Non-pigmented ciliary epithelial cell (primary cell): ENCODE measurements at places on chromosomes 1 and 21.

DNA sequence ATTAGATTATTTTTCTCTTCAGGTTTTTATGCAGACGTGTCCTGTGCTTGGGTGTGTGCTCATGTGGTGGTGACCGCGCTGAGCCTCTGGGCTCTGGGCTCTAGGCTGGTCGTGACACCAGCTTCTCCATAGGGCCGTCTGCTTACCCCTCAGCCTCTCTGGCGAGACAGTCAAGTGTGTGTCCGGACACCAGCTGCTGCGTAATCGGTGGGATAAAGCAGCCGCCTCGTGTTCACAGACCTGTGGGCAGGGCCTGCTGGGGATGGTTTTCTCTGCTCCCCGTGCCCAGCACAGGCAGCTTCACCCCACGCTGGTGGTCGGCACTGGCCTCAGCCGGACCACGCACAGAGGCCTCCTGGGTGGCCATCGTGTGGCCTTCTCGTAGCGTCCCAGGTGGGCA, 33.6 kb upstream of the DIP2A start:
- no peak for DNase-seq

- DNase-seq = no peak
Observed at GRCh38 chr1:48069662-48070395, 72.6 kb upstream of the TRABD2B start.

DNA sequence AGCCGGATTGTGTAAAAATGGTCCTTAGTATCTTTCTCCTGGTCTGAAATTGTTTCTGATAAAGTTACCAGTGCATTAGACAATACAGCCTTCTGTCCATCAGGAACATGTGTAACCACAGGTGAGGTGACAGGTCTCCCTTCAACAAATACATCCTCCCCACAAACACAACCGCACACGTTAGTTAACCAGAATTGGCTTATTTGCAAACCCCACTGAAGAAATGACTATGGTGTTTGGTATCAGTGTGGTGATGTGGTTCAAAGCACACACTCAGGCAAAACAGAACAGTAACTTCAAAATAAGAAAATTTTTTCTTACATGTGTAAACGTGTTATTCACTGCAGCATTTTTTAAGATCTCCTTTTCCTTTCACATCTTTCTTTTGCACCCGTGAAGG, 517.2 kb upstream of the NR5A2 start:
- DNase-seq = no peak

GRCh38 chr1:40820911-40821693, 37.5 kb downstream of the KCNQ4 start:
- no peak for DNase-seq

DNA sequence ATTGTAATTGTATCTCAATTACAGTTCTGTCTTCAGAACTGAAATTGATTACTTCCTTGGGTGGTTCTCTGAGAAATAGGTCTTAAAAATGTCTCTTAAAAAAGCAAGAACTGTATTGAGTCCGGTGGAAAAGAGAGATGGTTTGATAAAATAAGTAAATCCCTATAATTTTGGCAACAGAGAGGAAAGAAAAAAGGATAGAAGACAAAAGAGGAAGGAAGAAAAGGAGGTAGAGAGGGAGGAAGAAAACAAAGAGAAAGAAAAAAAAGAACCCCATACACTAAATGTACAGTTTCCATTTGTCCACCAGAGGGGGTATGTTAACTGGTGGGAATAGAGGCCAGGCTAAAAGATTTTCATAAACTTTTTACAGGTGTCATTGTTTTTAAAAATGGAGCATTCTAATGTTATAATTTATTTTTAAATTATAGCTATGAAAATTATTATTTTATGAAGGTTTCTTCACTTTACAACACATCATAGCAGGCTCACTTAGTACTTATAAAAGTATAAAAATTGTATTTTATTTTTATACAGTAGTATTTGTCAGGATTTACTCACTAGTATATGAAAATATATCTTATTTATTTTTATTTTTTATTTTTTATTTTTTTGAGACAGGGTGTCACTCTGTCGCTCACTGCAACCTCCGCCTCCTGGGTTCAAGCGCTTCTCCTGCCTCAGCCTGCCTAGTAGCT, 2.1 kb upstream of the UBE2T start:
- no peak for DNase-seq

DNA sequence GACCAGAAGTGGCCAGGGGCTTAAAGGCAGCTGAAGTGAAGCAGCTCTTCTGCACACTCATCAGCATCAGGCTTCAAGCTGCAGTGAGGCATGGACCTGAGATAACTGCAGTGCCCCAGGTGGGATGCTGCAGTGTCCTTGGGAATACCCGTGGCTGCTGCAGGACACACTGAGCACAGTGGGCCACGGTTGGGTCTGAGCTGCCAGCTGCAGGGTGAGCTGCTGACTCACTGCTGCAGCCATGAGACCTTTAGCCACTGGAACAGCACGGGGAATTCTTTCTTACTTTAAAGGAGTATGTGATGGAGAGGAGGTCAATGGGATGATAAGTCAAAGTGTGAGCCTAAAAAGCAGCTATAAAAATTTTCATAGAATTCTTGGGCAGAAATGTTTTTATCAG, 102.1 kb downstream of the XCL2 start:
- DNase-seq = no peak

DNA sequence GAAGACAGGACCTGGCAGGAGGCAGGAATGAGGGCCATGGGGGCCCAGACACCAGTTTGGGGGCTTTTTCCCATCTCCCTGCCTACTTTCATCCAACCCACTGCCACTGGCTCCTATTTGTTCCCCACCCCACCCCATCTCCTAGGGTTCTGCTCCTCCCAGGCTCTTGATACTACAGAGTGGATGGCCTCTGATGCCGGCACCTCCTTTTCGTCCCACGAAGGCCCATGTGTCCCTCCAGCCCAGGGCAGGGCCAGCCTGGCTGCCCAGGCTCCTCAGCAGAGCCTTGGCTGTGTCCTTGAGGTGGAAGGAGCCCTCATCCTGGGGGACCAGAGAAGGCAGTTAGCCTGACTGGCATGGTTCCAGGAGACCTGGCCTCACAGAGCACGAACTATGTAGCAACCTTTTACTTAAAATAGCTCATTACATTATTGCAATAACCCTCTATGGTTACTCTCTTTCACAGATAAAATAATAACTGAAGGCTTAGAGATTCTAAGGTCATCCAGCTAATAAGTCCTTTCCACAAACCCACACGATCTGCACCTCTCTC, 3.5 kb downstream of the POMGNT1 start:
- DNase-seq = no peak

- peak; percentile 17 for DNase-seq
Observed at GRCh38 chr1:48572646-48573258, 100.7 kb upstream of the SPATA6 start.

GRCh38 chr1:79133774-79134364, 127.3 kb upstream of the ADGRL4 start:
- no peak for DNase-seq

GRCh38 chr1:180594723-180595122, 36.0 kb downstream of the OVAAL start:
- no peak for DNase-seq

- no peak for DNase-seq
Observed at GRCh38 chr1:17329610-17330009, 21.6 kb downstream of the PADI4 start.

DNA sequence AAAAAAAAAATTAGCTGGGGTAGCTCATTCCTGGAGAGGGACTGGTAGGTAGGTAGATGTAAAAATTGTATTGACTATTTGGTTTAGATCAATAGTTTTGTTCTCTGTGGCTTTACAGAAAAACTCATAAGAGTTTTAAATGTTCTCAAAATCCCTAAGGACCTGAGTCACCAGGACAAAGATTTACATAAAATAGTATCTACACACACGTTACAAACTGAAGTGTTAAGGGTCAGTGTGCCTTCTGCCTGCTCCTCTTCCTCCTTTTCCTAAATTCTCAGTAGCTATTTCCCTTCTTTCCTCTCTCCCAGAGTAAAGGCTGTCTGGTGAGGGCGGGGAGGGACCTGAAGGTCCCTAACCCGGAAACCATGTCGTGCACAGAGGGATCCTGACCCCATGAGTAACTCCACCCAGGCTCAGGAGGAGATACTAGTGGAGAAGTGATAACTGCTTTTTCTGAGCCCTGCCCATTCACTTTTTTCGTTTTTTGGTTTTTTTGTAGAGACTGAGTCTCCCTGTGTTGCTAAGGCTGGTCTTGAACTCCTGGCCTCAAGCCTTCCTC, 8.1 kb downstream of the PLEKHM2 start:
- no peak for DNase-seq

GRCh38 chr1:53971718-53972117, 25.6 kb downstream of the LRRC42 start:
- no peak for DNase-seq

- no peak for DNase-seq
Observed at GRCh38 chr1:224162768-224163167, 20.3 kb upstream of the DEGS1 start.

DNA sequence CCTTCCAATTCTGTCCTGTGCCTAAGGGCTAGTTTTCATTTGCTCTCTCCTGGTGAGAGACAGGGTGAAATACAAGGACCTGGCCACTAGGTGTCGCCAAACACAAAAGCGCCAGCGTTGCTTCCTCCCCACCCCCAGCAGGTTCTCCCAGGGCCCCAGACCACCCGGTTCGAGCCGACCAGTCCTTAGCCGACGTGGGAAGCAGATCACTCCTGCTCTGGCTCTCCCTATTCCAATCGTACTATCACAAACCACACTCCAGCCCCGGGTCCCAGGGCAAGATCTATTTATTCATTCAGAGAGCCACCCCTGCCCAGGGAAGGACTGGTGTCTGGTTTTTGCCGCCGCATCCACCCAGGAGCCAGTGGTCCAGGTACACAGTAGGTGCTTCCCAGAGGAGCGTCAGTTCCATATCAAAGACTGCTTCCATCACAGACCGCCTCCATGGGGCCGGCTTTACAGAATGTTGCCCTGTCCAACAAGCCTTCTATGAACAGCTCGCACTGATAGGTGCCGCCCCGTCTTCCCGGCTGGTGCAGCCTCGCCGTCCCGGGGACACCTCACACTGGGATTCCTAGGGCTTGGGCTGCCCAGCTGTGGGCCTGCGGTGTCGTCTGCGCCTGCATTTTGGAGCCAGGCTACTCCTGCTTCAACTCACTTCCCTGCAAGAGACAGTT, 35.0 kb downstream of the CTNNBIP1 start:
- DNase-seq = peak; percentile 24

DNA sequence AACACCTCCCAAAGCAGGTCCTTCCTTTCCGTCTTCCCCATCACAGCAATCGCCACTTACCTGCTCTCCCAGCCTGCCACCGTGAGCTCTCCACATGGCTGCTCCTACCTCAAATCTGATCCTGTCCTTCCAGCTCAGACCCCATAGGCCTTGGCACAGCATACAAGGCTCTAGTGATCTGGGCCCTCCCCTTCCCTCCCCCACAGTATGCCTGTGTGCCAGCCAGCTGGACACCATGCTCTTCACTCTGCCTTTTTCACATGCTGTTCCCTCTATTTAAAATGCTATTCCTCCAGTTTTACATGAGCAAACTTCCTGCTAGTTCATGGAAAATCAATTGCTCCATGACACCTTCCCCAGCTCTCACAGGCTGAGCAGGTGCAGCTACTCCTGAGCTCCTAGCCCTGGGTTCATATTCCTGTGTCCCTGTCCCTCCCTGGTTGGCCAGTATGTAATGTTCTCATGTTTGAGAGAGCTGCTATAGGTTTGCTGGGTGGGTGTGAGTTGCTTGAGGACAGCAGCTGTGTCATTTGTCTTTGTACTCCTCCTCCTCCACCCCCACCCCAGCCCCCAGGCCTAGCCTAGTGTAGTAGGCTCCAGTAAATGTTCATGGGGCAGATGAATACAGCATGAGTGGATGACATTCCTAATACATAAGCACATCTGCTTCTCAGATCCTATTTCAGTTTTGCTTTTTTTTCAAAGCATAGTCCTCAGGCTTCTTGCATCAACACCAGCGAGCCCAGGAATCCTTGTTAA, 6.3 kb upstream of the TNNT2 start:
- DNase-seq = peak; percentile 82

DNA sequence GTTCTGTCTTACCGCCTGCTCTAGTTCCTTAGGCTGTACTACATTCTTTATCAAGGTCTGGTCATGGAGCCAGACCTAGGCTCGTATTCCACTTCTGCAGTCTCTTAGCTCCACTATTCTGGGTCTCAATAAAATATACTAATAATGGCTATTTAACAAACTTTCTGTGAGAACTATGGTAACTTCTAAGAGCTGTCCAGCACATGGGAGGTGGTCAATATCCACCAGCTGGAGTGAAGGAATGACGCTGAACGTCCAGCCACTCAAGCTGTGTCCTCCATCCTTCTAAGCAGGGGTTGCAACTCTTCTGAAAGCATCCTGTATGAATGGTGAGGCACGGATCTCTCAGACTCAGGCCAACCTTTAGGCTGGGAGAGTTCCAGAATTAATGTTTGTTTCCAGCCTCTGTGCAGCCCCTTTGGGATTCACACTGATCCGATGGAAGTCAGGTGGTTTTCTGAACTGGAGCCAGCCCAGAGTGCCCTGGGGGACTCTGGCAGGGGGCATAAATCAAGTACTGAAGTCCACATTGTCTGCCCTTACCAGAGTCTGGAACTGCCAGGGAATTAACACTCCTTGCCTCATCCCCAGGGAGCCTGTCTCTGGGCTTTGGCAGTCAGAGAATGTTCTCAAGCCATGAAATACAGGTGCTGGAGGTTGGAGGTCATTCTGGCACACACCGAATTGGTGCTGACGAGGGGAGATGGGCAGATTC, 57.4 kb downstream of the BRINP2 start:
- no peak for DNase-seq

DNA sequence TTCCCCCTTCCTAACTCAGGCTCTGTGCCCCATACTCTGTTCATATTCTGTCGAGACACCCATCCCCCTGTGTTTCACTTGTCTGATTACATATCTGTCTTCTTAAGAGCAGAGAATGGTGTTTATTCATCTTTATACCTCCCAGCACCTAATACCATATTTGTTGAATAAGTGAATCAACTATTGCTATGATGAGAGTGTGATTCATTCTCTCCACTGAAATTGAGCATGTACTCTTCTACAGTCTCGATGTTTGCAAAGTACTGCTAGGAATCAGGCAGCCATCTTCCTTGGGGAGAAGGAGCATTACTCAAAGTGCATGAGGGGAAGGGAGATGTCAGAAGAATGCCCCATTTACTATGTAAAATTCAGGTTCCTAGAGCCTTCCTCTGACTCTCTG, 27.0 kb downstream of the TBX15 start:
- no peak for DNase-seq

- DNase-seq = no peak
Observed at GRCh38 chr1:166182281-166182680, 15.5 kb upstream of the FAM78B start.

- DNase-seq = no peak
Observed at GRCh38 chr1:224054611-224055010, 59.3 kb upstream of the FBXO28 start.

DNA sequence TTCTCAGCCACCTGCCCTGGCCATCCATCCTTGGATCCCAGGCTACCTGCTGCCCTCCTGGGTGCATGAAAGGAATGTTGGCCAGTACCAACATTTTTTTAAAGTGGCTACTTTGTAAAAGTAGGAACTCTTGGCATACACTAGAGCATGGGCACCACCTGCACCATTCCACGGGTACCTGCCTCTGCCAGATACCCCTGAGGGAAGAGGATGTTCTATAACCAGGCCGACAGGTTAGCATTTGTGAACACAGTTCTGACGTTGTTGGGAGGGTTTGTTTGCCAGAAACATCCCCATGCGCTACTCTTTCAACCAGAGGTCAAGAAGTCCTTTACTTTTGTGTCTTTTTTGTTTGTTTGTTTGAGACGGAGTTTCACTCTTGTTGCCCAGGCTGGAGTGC, 43.0 kb downstream of the EVA1C start:
- no peak for DNase-seq

- DNase-seq = no peak
Observed at GRCh38 chr1:5423109-5423508, 569.1 kb downstream of the NPHP4 start.
